ENCODE measurements at places on chromosomes 7 and 10.

GRCh38 chr7:127419196-127419595, 26.7 kb upstream of the ZNF800 start:
- no peak for DNase-seq

DNA sequence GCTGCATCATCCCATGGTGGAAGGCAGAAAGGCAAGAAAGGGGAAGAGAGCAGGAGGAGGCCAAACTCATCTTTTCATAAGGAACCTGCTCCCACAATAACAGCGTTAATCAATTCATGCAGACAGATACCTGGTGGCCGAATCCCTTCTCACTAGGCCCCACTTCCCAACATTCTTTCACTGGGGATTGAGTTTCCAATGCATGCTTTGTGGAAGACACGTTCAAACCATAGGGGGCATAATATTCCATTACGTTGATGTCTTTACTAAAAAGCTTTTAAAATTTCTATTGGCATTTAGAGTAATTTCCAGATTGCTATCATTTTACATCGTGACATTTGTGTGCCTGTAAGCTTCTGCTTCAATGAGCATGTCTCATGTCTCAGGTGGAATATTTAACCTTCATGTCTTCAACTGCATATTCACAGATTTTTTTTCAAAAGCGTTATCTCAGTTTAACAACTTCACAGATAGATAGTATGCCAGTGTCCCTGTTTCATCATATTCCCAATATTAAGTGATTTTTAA, 88.5 kb downstream of the LHFPL3 start:
- no peak for DNase-seq

GRCh38 chr10:34169131-34169530, 646.0 kb downstream of the PARD3 start:
- no peak for DNase-seq

- no peak for DNase-seq
Observed at GRCh38 chr7:41383596-41383995, 319.3 kb downstream of the INHBA start.

- DNase-seq: no peak
Observed at GRCh38 chr10:97003804-97004201, 171.7 kb downstream of the LCOR start.

GRCh38 chr10:63585041-63585440, 63.8 kb downstream of the REEP3 start:
- DNase-seq: no peak

DNA sequence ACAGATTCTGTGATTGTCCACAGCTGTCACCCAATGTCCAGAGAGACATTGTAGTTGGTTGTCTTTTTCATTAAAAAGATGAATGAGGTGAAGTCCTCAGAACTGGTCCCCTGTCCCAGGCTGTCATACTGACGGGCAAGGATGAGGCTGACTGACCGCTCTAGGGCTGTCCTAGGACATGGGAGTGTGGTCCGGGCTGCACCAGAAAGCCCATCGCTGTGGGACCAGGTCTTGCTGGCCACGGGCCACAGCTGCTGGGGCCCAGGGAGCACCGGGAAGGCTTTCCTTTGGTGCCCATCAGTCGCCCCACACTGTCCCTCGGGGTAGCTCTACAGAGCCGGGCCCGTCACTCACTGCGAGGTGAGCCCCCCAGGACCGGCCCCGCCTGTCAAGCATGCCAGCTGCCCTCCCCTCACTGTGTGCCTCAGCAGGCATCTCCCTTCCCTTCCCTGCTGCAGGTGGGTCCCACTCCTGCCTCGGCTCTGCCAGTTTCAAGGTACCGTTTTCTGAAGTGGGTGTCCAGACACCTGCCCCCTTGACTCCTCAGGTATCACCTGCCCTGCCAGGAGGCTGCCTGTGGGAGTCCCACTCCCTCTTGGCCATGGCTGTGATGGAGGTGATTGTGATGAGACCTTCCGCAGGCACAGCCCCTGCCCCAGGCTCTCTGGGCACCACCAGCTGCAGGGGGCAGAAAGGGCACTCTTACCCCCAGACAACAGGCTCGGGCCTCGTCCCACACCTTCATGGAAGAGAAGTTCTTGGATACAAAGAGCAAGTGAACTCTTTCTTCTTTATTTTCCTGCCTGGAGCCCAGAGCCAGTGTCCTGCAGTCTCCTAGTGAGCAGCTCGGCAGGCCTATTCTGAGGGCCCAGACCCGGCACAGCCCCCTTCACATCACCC, 21.7 kb downstream of the LRRC27 start:
- DNase-seq: no peak

- DNase-seq: no peak
Observed at GRCh38 chr10:49656845-49657493, 22.5 kb upstream of the C10orf53 start.

DNA sequence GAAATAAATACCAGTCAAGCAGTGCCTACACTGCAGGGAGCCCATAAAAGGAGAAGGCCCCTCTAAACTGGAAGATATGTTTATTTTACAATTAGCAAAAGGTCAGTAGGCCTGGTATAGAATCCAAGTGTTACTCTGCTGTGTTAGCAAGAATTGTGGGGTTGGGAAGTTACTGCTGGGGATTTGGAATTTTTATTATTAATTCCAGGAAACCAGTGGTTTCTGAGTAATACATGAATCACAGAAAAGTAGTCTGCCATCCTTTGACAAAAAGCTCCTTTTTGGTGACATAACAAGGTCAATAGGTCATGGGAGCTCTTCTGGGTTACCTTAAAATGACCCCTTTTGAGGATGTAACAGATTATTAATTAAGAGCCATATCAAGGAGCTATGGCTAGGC, 67.4 kb downstream of the ZNF92 start:
- no peak for DNase-seq

GRCh38 chr10:5043716-5044115, 40.1 kb upstream of the AKR1C2 start:
- DNase-seq: no peak

DNA sequence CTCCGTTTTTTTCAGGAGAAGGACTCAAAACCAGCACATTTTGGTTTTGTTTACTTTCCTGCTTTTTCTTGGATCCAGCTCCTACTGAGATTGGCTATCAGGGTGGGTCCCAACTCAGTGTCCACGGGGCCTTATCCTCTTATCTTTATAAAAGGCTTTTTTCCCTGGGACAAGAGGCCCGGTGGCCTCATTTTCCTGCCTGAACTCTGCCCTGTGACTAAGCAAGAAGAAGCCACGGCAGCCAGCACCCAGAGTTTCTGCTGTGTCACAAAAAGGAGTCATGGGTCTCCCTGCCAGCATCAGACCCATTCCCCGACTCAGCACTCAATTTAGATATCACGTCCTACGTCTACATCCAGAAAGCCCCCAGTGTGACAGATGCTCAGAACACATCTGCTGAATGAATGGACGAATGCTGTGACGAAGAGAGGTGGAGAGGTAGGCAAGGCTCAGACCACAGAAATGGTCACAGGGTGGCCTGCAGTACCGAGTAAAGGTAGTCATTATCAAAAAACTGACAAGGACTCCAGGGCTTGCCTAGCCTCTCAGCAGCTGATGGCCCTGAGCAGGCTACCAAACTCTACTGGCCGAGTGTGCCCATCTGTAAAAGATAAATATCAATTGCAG, 16.7 kb downstream of the DLG5 start:
- DNase-seq: peak; percentile 50

DNA sequence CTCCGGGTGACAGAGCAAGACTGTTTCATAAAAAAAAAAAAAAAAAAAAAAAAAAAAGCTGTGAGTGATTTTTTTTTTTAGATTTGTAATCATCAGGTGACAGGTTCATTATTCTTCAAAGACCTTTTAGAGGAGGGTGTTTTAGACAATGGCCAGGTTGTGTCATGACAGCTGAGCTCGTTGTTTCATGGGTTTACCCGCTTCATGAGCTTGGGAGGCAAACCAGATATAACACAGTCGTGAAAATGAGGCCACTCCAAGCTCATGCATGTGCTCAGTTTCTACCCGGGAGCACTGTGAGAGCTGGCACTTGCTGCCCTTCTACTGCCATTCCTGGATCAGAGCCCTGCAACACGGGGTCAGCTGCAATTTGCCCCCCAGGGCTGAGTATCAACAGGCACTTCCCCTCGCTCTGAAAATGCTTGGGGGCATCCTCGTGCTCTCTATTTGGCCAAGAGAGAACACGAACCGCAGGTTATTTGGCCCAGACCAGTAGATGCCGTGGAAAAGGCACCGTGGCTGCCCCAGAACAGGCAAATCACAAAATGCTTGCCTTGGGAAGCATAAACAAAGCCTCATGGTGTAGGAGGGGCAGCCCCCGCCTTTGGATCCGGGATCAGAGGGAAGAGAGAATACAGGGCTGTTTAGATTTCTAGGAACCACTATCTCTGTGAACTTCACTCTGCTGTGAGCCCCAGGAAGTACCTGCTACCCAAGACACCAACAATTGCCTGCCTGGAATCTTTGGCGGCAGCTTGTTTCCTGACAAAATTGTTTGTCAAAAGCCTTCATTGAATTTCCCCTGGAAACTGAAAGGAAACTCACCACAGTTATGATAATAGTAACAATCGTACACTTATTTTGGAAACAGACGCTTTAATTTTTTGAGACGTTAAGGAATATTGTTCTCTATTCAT, 371.0 kb downstream of the FRMD4A start:
- DNase-seq: no peak
